Suppressor macrophage treated with lipopolysaccharide for 1 hour (primary cell): ENCODE measurements at places on chromosomes 3 and 15.

- peak; percentile 77 for DNase-seq
Observed at GRCh38 chr3:194540274-194540905, 53.6 kb upstream of the ATP13A3 start.

DNA sequence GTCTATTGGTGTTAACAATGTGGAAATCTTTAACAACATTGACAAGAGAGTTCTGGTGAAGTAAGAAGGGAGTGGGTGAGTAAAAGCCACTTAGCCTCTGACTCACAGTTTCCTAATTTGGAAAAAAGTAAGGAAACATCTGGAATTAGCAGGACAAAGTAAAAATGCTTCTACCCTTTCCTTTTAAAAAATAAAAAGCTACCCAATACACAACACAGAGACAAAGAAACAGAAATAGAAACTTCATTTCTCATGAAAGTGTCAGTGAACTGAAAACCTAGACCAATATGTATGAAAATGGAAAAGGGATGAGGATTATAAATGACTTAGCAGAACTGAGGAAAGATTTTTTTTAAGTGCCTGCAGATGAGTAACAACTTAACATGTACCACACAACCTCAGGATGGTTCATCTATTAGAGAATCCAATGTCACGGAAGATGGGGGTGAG lies 65.4 kb downstream of the SSR3 start:
- peak; percentile 56 for DNase-seq

DNA sequence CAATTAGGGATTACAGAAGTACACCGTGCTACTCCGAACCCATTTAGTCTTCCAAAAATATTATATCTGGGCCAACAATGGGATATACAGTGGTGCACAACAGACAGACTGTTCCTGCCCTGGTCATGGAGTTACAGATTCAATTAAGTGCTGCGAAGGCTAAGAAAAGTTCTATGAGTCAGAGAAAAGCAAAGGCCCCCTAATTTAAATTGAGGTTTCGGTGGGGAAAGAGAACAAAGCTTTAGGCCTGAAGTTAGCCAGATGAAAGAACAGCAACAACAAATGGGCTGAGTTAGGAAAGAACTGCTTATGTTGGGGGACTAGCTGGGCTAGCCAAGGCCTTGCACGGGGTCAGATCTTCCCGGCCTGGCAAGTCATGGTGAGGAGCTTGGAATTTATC lies 131.8 kb downstream of the MDFIC2 start:
- no peak for DNase-seq

DNA sequence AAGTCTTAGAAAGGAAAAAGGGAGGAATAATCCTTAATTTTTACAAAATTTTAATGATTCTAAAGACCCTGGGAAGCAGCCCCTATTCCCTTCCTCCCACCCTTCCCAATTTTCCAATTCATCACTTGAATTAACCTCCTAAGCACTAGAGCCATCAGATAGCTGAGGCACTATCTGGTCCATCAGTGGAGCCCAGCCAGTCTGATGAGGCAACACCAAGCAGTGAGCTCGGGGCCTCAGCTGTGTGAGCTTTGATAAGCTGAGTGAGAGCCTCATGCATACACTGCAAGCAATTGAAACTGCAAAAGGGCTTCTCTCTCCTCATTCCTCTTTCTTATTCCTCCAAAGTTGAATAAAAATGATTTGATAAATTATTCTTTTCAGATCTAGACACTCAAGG lies 31.9 kb downstream of the TUSC7 start:
- DNase-seq = no peak

- no peak for DNase-seq
Observed at GRCh38 chr15:34331809-34332208, 5.8 kb downstream of the SLC12A6 start.

DNA sequence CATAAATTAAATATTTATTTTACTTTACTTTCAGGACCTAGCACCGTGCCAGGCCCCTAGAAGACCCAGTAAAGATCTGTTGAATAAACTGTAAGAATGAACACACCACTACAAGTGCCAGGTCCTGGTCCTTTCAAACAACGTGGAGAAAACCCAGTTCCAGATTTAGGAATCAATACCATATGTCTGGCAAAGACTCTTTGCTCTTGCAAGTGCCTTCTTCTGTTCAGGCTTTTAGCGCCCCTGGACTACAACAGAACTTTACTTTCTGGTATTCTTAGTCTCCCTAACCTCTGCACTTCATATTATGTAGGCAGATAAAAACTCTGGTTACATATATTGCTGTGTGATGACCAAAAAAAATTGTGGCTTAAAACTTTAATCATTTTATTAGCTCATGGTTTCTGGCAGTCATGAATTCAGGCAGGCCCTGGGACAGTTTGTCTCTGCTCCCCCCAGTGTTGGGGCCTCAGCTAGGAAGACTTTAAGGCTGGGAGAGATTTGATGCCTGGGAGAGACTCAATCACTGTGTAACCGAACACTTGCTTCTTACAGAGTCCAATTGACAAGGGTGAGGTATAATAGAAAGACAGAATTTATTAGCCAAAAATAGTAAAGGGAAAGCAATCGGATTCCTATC lies 2.9 kb upstream of the PSMA4 start:
- no peak for DNase-seq
